NCI-H1436 (cell line): ENCODE measurements at places on chromosomes 5 and 9.

- no peak for DNase-seq
Measured at GRCh38 chr5:112549605-112550166, 130.6 kb upstream of the EPB41L4A start.

- no peak for DNase-seq
Measured at GRCh38 chr9:92917176-92917800, 30.0 kb upstream of the FGD3 start.

GRCh38 chr5:131182839-131183238 lies 12.1 kb downstream of the LYRM7 start:
- no peak for DNase-seq

DNA sequence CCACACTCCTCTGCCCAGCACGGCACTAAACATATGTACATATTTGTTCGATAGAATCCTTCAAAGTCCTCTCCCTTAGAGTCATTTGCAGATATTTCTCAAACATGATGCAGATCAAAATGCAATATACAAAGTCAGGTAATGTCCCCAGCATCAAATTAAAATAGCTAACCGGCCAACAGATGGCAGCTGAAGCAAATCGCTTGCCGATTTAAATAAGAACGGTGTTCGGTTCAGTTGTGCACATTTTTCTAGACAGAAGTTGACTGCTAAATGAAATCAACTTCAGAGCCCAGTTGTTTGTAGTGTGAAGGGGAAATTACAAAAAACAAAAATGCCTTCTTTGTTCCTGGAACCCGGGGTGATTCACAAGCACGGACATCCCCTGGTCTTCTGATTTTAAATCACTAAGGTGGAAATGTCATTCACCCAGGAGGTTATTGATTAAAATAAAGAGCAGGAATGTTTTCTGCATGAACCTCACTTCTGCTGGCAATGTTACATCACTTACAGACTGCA lies 219.2 kb downstream of the EBF1 start:
- DNase-seq, result no peak

- no peak for DNase-seq
Measured at GRCh38 chr9:87959916-87960581, 14.3 kb downstream of the CDK20 start.

GRCh38 chr9:94222870-94223269 lies 36.2 kb upstream of the ZNF169 start:
- DNase-seq, result no peak

DNA sequence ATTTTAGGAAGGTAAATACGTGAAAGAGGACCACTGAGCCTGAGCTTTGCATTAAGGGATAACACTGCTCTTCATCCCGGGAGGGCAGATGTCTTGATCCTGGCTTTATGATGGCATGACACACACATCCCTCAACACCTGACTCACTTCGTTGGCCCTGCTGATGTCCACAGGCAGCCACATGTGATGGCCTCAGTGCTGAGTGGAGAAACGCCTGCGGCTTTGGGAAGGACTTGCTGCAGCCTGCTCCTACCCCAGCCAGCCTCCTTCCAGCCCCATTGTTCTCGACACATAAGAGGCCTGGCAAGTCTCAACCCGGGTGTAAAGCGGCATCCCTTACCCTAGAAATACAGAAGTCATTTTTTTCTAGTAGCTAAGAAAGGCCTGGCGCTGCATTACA lies 169.0 kb downstream of the SYK start:
- DNase-seq, result no peak

DNA sequence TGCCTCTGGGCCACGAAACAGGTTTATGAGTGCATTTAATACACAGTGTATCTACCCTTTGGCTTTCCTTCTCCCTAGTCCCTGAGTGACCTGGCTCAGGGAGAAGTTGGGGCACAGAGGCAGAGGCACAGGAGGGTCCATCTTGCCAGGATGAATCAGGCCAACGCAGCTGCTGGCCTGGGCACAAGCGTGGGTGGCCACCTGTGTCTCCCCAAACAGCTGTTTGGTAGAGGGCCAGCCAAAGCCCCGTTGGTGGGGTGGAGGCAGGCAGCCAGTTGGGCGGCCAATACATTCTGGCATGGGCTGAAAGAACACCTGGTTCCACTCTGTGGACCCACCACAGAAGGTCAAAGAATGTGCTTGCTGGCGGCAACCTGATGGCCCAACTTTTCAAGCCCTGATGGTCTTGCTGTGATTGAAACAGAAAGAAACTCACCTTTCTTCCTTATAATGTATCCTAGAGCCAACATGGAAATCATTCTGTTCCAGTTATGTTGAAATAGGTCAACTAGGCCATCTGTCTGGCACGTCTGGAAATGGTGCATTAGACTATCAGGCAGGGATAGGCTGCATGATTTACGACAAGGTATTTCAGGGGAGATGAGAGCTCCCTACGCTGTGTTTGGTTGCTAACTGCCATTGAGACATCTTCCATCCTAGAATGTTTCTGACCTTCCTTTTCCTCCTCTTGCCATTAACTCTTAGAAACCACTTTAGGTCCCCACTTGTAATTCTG lies 337.4 kb downstream of the ADAMTS6 start:
- no peak for DNase-seq

- DNase-seq, result no peak
Measured at GRCh38 chr9:113985968-113986585, 92.0 kb downstream of the AMBP start.
